ENCODE measurements at places on chromosomes 6 and 20. TPM values are rescaled to one million over a fixed set of nuclear protein-coding genes. Genes with fewer than 3 reads are reported as not detected.
A peak's percentile ranks its signal among the peaks of the same experiment; 100 is the strongest.

GRCh38 chr20:6014017-6014416, 39.8 kb downstream of the LRRN4 start:
- H3K36me3 ChIP-seq: peaks cover 5% of the 10 kb centered on the region
- no peak for DNase-seq
- H3K4me1 ChIP-seq: no peaks in the 10 kb centered on the region
- H3K27ac ChIP-seq: no peak overlapping the region
- no peak overlapping the region for H3K4me3 ChIP-seq

DNA sequence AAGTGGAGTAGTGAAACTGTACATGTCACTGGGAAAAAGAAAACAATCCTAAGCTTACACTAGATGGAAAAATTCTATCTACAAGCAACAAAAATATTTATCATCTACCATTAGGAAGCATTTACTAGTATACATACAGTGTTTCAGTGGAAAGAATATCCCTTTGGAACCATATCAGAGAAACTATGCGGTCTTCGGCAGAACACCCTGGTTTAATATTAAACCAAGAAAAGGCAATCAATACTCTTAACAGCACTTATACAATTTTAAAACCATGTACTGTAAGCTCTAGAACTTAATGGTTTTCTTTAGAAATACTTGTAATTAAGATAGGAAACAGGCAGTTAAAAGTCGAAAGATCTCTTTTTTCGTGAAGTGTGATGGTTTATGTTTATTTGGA, 32.3 kb downstream of the GCLC start:
- no peaks in the 10 kb centered on the region for H3K27me3 ChIP-seq
- no peak for DNase-seq
- H3K36me3 ChIP-seq: peaks cover 74% of the 10 kb centered on the region
- H3K27ac ChIP-seq: no peak overlapping the region
- H3K4me3 ChIP-seq: no peak overlapping the region

GRCh38 chr6:88008411-88008810, 39.2 kb upstream of the SPACA1 start:
- no peaks in the 10 kb centered on the region for H3K27me3 ChIP-seq
- no peaks in the 10 kb centered on the region for H3K36me3 ChIP-seq
- H3K4me1 ChIP-seq: no peaks in the 10 kb centered on the region
- no peak for DNase-seq
- no peak overlapping the region for H3K27ac ChIP-seq
- H3K4me3 ChIP-seq: no peak overlapping the region

- no peak overlapping the region for H3K4me3 ChIP-seq
- H3K4me1 ChIP-seq: no peaks in the 10 kb centered on the region
- DNase-seq: no peak
- H3K27ac ChIP-seq: no peak overlapping the region
Measured at GRCh38 chr20:33165416-33166055, 2.4 kb upstream of the BPIFA2 start.

GRCh38 chr6:42532038-42532669, 31.7 kb upstream of the UBR2 start:
- H3K4me3 ChIP-seq: no peak overlapping the region
- H3K36me3 ChIP-seq: no peaks in the 10 kb centered on the region
- H3K27ac ChIP-seq: no peak overlapping the region
- no peaks in the 10 kb centered on the region for H3K27me3 ChIP-seq
- DNase-seq: no peak

GRCh38 chr6:82988930-82989351, 76.7 kb downstream of the UBE3D start:
- H3K4me1 ChIP-seq: no peaks in the 10 kb centered on the region
- no peak overlapping the region for H3K27ac ChIP-seq
- no peaks in the 10 kb centered on the region for H3K36me3 ChIP-seq

DNA sequence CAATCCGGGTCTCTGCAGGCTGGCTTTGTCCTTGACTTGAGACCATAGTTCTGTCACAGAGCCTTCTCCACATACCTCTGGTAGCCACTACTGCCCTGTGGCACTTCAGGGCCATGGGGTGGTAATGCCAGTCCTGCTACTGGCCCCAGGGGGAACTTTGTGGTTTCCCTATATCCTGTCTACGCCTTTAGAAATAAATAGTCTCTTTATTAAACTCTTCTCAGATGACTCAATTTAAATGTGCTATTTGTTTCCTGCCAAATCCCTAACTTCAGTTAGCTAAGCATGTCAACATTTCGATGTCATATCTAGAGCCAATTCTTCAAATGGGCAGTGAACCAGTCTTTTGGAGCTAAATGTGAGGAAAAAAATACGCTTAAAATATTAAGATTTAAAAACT, 60.1 kb downstream of the SEL1L2 start:
- no peak overlapping the region for H3K4me3 ChIP-seq
- no peak overlapping the region for H3K27ac ChIP-seq
- DNase-seq: no peak
- no peaks in the 10 kb centered on the region for H3K4me1 ChIP-seq

DNA sequence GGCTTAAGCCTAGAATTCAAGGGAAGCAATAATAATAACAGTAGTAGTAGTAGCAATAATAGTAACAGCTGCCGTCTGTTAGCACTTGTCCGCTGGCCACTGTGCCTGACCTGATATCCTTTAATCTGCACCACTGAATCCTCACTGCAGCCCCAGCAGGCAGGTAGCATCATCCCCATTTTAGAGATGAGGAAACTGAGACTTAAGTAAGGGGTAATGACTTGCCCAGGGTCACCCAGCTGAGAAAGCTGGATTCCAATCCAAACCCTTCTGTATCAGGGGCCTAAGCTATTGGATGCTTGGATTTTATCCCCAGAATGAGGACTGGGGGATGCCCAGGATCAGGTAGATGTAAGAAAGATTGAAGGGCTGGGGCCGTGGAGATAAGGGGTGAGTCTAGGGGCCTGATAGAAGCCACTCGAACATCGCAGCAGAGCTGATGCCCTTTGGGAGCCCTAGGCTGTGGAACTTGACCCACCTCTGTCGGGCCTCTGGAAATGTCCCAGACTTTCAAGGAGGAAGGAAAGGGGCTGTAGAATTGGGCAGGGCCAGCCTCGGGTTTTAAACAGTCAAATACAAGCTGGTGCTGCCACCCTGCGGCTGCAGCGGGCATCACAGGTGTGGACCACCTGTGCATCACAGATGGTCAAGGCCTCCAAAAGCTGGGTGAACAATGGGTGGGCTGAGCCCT, 102.1 kb upstream of the MYL9 start:
- H3K36me3 ChIP-seq: no peaks in the 10 kb centered on the region
- H3K27me3 ChIP-seq: peaks cover 3% of the 10 kb centered on the region
- peak; percentile 53 for DNase-seq
- no peak overlapping the region for H3K4me3 ChIP-seq
- H3K4me1 ChIP-seq: peaks cover 3% of the 10 kb centered on the region

- H3K4me3 ChIP-seq: no peak overlapping the region
- H3K27ac ChIP-seq: no peak overlapping the region
- H3K27me3 ChIP-seq: no peaks in the 10 kb centered on the region
- H3K4me1 ChIP-seq: no peaks in the 10 kb centered on the region
- no peak for DNase-seq
Measured at GRCh38 chr6:91654793-91655192, 1067.9 kb upstream of the MAP3K7 start.

- H3K4me3 ChIP-seq: no peak overlapping the region
- no peak overlapping the region for H3K27ac ChIP-seq
- H3K36me3 ChIP-seq: no peaks in the 10 kb centered on the region
- DNase-seq: no peak
- H3K27me3 ChIP-seq: no peaks in the 10 kb centered on the region
- no peaks in the 10 kb centered on the region for H3K4me1 ChIP-seq
Measured at GRCh38 chr6:42846505-42846904, 32.9 kb upstream of the RPL7L1 start.

- H3K36me3 ChIP-seq: no peaks in the 10 kb centered on the region
- no peaks in the 10 kb centered on the region for H3K4me1 ChIP-seq
- H3K4me3 ChIP-seq: no peak overlapping the region
- H3K27me3 ChIP-seq: peaks cover 4% of the 10 kb centered on the region
- no peak overlapping the region for H3K27ac ChIP-seq
Measured at GRCh38 chr6:37507077-37507476, 7.4 kb upstream of the CCDC167 start.

GRCh38 chr6:134534708-134535149, 216.8 kb upstream of the SGK1 start:
- H3K36me3 ChIP-seq: no peaks in the 10 kb centered on the region
- H3K4me1 ChIP-seq: peaks cover 32% of the 10 kb centered on the region
- DNase-seq: no peak
- H3K4me3 ChIP-seq: no peak overlapping the region
- no peaks in the 10 kb centered on the region for H3K27me3 ChIP-seq

GRCh38 chr6:34319471-34319885, 70.7 kb upstream of the SMIM29 start:
- no peak for DNase-seq
- H3K27me3 ChIP-seq: no peaks in the 10 kb centered on the region
- H3K4me1 ChIP-seq: peaks cover 18% of the 10 kb centered on the region
- H3K27ac ChIP-seq: no peak overlapping the region
- no peaks in the 10 kb centered on the region for H3K36me3 ChIP-seq

DNA sequence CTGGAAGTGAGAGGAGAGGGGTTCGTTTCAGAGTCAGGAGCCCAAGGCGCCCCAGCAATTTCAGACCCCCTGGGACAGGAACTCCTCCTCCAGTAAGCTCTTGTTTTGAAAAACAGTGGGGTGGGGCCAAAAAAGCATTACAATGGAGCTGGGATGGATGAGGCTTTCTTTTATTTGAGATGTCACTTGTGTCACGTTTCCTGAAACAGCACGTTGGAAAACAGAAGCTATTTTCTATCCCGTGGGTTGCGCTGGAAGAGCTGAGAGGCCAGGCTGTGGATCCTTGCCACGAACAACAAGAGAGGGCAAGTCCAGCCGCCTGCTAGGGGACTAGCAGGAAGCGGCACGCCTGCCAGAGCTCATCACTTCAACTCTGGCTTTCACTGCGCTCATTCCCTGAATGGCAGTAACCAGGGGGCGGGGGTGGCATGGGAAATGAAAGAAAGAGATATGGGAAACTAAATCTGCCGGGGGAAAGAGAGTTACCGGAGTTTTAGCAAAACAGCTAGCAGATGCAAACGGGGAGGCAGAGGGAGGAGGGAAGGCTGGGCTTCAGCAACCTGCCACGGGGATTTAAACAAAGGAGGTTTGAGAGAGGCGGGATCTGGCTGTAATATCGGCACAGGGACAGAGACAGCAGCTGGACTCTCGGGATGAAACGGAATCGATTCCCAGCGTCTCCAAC, 34.6 kb downstream of the GCNT2 start:
- peak overlapping the region; percentile 8 for H3K27ac ChIP-seq
- H3K36me3 ChIP-seq: no peaks in the 10 kb centered on the region
- no peaks in the 10 kb centered on the region for H3K27me3 ChIP-seq
- DNase-seq: peak; percentile 70

- H3K4me1 ChIP-seq: peaks cover 27% of the 10 kb centered on the region
- no peaks in the 10 kb centered on the region for H3K27me3 ChIP-seq
- peak overlapping the region; percentile 84 for H3K27ac ChIP-seq
- DNase-seq: no peak
Measured at GRCh38 chr6:33081098-33081824, 5.5 kb downstream of the HLA-DPB1 start.

- H3K4me1 ChIP-seq: peaks cover 8% of the 10 kb centered on the region
- peaks cover 4% of the 10 kb centered on the region for H3K27me3 ChIP-seq
- no peaks in the 10 kb centered on the region for H3K36me3 ChIP-seq
- H3K4me3 ChIP-seq: peak overlapping the region; percentile 62
- peak; percentile 67 for DNase-seq
Measured at GRCh38 chr6:17580518-17581048, 19.5 kb upstream of the FAM8A1 start.

DNA sequence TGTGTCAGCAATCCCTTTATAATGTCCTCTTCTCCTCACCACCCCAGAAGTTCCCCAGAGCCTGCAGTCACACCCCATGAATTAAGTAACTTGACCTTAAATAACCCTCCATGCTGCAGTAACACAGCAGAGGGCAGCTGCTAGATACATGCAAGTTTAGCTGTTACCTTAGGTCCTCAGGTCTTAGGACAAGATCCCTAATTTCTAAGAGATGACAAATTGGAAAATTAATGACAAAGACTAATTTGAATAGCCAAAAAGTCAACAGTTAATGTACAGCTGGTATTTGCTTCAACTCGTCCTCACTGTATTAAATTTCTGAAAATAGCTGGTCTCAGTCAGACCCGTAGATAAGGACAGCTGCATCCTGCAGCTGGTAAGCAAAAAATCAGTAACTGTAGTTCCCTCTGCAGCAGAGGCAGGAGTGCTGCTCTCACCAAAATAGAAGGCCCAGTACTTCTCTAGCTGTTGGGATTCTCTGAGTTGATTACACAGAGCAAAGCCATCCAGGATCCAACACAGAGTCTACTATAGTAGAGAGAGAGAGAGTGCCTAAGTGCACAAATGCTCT, 62.4 kb downstream of the TNFRSF21 start:
- H3K4me3 ChIP-seq: no peak overlapping the region
- peak overlapping the region; percentile 58 for H3K27ac ChIP-seq
- H3K36me3 ChIP-seq: no peaks in the 10 kb centered on the region
- no peaks in the 10 kb centered on the region for H3K27me3 ChIP-seq
- DNase-seq: no peak
- H3K4me1 ChIP-seq: peaks cover 14% of the 10 kb centered on the region

DNA sequence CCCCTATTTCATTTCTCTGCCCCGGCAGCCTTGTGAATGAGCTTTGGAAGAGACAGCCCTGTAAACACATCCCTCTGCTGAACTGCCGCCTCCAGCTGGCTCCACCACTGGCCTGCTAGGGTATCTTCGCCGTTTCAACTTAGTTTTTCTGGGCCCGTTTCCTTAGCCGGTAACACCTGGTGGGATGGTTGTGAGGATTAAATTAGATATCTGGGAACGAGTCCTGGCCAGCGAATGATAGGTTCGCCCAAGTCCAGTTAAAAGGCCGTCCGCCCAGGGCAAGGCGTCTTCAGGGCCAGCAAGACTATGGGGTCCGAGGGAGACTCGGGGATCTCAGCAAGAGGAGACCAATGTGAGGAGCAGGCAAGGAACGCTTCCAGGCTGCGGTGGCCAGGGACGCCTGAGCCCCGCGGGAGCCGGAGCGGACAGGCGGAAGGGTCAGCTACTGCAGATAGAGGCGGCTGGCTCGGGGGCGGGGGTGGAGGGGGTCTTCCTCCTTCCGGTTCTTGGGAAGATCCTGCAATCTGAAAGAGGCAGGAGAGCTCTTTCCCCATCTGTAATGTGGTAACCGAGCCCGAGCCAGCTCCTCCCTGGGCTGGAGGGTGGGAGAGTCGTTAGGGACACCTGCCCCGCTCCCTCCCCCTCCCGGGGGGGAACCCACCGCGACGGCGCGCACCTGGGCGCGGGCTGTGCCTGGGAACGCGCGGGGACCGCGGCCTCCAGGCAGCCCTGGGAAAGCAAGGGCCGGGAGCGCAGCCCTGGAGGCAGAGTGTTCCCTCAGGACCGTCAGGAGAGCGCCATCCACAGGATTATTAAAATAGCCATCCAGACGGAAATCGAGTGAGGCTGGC, 4.5 kb upstream of the PTCRA start:
- no peaks in the 10 kb centered on the region for H3K4me1 ChIP-seq
- H3K4me3 ChIP-seq: peak overlapping the region; percentile 27
- DNase-seq: no peak
- peaks cover 5% of the 10 kb centered on the region for H3K27me3 ChIP-seq

The SERPINB1 gene
- total RNA-seq: 20.5 TPM

The SIRPB2 gene
- total RNA-seq: 1.9 TPM

The ISM1 gene
- total RNA-seq: 0.46 TPM

The MAD2L1BP gene
- 33.4 TPM for total RNA-seq

The AHI1 gene
- 17.1 TPM for total RNA-seq

The MYBL2 gene
- total RNA-seq: not detected
